Fibroblast of skin of abdomen (primary cell): ENCODE measurements at places on chromosomes 6 and 20.

GRCh38 chr6:113077794-113078193, 730.7 kb downstream of the RFPL4B start:
- DNase-seq, result no peak

DNA sequence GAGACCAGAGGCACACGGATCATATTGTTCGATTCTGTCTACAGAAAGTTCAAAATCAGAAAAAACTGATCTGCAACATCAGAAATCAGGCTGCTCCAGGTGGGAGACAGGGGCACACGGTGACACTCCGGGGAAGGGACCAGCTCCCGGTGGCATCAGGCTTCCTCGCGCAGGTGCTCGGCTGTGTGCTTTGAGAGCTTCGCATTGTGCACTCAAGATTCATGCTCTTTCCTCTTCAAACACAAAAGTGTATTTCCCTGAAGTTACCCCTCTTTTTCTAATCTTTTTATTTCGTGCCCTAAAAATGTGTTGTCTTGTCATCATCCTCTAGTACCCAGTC, 108.1 kb downstream of the DLL1 start:
- no peak for DNase-seq

- DNase-seq, result peak; percentile 25
Measured at GRCh38 chr6:144646093-144647056, 361.2 kb downstream of the UTRN start.

DNA sequence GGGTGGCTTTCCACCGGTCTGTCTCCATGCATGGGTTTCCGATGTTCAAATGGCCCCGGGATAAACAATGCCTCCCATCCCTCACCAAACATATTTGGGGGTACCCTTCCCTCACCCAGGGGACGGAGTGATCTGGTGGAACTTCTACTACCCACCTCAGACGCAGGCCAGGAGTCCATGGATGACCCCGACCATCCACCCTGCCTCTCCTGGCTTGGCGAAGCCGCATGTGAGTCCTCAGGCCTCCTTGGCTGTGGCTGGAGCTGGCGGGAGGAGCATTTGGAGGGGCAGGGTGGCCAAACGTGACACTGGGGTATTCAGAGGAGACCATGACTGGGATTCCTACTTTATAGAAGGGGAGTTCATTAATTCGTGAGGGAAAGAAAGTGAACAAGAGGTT, 45.9 kb upstream of the FRMD1 start:
- no peak for DNase-seq

GRCh38 chr6:79280756-79281155, 46.3 kb upstream of the HMGN3 start:
- no peak for DNase-seq
